ENCODE measurements at places on chromosomes 7 and 10. TPM values are rescaled to one million over a fixed set of nuclear protein-coding genes. Genes with fewer than 3 reads are reported as not detected.

MYL10 gene
- not detected for total RNA-seq

ENTPD7 gene
- total RNA-seq: 1.4 TPM

GLCCI1 gene
- 5.7 TPM for total RNA-seq

KIAA1217 gene
- total RNA-seq: 45.0 TPM

OR2A42 gene
- total RNA-seq: not detected

DPYSL4 gene
- total RNA-seq: 24.9 TPM

Data from Right ventricle myocardium inferior (tissue), 1 donor.